Stimulated activated CD4-positive, alpha-beta T cell treated with anti-CD3 and anti-CD28 coated beads, Interleukin-1b, Interleukin-23, amount 100 ng/mL, for 1 hour (primary cell): ENCODE measurements at places on chromosomes 12 and 14.

DNA sequence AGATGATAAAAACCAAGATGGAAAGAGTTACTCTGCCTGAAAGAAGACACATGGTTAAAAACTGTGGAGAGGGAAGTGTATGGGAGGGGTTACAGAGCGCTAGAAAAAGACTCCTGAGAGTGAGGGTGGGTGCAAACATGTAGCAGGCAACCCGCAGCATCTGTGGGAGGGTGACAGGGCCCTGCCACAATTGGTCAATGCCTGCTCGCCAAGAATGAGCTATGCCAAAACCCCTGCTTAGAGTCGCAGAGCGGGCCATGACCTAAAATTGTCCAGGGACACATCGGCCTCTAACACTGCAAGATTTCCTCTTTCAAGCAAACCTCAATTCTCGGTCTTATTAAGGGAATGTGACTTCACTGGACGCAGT, 700 bp downstream of the PRKAG1 start:
- no peak for DNase-seq

DNA sequence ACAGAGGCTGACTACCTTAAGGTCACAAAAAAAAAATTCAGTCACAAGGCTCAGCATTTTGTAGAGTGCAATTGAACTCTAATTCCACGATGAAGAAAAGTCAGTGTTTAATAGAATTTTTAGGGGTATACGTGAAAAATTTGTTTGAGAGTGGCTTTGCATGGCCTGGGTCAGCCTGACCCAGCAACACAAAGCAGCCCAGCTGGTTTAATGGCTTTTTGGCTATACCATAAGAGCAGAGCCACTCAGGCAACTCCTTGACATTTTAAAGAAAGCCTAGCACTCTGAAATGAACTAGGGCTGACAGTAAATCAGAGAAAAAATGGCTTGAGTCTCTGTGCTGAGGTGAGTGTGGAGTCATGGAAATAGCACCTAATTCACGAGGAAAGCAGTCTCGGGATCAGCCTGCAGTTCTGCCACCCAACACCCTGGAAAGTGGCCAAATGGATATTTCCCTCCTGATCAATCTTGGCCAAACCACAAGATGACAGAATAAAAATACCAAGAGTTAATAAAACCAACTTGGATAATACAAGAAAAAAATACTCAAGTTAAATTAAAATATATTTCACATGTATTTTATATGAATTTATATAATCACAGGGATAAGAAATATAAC, 59.5 kb downstream of the GALNT4 start:
- DNase-seq: no peak

DNA sequence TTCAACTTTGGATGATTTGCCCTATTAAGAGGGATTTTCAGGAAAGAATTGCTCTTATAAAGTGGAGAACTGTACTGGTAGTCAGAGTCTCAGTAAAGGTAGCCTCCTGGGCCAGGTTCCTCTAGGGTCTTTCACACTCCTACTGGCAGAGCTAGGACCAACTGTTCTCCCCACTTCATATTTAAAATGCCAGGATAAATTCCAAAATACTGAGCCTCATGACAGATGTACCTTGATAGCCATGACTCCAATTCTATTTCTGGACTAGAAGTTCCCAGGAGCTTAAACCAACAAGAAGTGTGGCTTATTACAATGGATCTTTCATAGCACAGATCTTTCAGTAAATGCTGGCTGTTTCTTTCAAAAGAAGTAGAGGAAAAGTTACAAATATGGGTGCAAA, 126.5 kb downstream of the C12orf75 start:
- no peak for DNase-seq

DNA sequence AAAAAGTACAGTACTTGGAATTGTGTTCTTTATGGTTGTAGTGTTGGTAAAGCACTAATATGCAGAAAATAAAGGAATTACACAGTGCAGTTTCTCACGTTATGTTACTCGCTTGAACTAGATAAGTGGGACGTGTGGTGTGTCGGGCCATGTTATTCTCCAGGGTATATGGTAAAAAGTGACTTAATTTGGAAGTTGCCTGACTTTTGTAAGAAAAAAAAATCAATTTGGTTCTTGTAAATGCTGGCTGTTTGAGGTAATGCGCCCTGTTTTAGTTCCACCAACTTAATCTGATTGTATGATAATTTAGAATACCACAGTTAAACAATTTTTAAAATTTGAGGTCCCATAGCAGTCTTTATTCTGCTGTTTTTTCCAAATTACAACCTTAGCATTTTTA, 4.1 kb downstream of the ARF6 start:
- no peak for DNase-seq

GRCh38 chr12:126681676-126682075, 1585.3 kb upstream of the TMEM132C start:
- DNase-seq: no peak
